ENCODE measurements at places on chromosomes 16 and 17.

- DNase-seq, result no peak
Observed at GRCh38 chr17:82228278-82228841, 482 bp upstream of the SLC16A3 start.

GRCh38 chr17:21370430-21370829, 5.7 kb upstream of the KCNJ12 start:
- no peak for DNase-seq

DNA sequence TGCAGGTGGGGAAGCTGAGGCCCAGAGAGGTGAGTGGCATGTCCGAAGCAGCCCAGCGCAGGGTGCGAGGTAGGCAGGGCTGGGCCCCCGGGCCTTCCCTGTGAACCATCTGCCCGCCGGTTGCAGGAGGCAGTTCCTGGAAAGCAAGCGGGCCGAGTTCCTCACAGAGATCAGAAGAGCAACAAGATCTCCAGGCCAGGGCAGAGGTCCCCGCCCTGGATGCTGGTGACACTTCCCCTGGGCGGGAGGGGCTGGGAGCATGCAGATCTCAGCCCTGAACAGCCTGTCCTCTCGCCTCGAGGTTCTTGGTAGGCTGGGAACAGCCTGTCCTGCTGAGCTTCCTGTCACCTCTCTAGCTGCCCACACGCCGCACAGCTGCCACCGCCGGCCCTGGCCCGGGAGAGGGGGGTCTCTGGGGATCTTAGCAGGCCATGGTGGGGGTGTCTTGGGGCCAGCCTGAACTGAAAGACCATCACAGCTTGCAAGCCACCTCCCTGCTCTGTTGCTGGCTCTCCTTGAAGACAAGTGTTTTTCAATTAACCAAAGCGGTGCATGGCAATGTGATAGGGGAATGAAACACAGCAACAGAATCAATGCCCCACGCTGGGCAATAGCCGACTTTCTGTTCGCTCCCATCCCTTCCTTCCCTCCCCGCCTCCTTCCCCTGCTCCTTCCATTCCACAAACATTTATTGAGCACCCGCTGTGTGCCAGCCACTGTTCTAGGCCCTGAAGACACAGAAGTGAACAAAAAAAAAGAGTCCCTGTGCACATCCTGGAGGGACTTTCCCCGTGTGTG, 31.7 kb downstream of the SOCS1 start:
- no peak for DNase-seq

DNA sequence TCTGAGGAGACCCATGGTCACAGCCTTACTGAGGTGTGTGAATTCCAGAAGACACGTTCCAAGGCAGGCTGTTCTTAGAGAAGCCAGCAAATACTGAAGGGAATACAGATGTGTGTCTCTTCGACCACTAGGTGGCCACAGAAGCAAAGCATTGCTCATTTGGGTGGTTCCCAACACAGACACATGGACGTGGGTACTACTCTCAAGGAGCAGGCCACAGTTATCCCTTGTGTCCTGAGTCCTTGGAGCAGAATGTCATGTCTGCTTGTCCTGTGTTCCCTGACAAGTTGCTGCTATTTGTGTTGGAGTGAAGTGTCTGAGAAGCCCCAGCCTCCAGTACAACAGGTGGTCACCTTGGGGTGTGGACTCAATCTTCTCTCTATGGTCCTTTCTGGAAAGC, 30.3 kb downstream of the HMOX2 start:
- peak; percentile 59 for DNase-seq

- DNase-seq, result no peak
Observed at GRCh38 chr16:9118170-9118569, 26.7 kb downstream of the HAPSTR1 start.

DNA sequence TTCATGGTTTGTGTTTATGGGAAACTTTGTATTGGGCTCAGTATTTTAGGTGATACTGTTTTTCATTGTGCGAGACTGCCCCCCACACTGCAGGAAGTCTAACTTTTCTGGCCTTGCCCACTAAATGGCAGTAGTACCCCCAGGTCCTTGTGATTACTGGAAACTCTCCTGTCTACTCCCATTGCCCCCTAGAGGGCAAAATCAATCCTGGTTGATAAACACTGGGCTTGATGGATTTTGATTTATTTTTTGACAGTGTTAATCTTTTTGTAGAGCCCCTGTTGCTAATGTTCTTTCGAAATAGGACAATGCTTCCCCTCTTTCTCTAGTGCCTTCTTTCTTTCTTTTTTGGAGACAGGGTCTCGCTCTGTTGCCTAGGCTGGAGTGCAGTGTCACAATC, 15.5 kb downstream of the METTL9 start:
- DNase-seq, result no peak

DNA sequence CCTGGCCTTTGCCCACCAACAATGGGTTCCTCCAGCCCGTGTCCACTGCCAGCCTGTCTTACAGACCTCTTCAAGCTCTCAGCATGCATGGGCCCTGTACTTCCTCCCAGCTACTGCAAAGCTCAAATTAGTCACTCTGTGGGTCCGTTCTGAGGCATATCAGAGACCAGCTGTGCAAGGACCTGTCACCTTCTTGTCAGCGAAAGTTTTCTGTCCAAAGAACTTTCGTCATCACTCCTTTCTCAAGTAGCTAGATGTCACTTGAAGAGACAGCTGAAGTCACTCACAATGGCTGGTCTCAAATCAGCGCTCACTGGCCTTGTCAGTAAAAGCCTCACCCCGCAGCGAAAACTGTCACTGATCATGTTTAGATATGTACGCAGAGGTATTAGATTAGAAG, 91.4 kb upstream of the DYNLRB2 start:
- no peak for DNase-seq

- no peak for DNase-seq
Observed at GRCh38 chr17:49000943-49001342, 3.8 kb downstream of the IGF2BP1 start.

DNA sequence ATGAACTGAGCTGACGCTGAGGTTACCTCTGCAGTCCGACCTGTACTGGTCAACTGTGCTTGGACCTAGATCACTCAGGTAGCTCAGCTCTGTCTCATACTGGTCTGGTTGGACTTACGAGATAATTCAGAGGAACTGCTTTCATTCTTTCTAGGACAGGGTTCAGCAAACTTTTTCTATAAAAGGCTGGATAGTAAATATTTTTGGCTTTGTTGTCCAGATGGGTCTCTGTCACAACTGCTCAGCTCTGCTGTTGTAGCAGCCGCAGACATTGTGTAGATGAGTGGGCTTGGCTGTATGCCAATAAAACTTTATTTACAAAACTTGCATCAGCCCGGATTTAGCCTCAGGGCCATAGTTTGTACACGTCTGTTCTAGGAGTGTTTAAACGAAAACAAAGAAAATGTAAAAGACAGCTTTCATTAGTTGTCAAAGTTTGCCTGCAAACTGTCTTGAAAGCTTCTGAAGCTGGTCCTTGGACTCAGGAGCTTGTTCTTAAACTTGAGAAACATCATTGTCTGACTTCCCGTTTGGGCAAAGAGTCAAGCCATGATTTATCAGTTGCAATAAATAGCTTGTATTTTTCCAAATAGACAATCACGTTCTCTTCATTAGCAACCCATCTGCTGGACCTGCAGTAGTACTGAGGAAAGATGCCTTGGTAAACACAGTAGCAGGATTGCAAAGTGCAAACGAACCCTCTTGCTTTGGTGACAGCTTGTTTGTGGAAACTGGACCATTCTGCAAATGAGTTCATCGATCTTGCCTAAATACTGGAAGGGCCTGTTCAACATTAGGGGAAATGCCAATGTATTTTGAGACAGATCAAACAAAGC, 253.4 kb downstream of the SNX29 start:
- peak; percentile 60 for DNase-seq

- no peak for DNase-seq
Observed at GRCh38 chr16:10332241-10332640, 53.6 kb upstream of the ATF7IP2 start.

DNA sequence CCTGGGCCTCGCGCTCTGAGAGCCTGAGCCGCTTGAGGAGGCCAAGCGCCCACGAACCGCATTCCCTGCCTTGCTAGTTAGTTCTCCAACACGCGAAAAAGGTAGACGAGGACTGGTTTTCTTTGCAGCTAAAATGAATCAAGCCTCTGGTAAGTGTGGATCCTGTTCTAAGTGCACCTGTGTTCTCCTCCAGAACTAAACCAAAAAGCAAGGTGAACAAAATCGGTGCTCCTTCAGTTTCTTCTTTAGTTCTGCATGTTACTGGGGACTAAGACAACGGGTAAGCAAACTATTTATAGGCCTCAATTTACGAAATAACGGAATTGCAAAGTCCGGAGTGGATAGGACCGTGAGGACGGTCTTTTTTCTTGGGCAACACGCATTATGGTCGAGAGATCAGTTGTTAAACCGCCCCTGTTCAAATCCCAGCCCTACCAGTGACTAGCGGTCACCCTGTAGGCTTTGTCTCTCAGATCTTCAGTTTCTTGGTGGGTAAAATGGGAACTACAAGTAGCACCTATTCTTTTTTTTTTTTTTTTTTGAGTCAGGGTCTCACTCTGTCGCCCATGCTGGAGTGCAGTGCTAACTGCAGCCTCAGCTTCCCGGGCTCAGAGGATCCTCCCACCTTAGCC, 993 bp upstream of the ANKRD11 start:
- DNase-seq, result no peak

- DNase-seq, result no peak
Observed at GRCh38 chr17:74343121-74343520, 17.1 kb downstream of the KIF19 start.

GRCh38 chr17:39667262-39667944, 850 bp upstream of the PNMT start:
- no peak for DNase-seq

Measured in SHP77 (cell line).